ENCODE measurements at places on chromosomes 2 and 18.

GRCh38 chr2:191226196-191226595, 19.0 kb upstream of the MYO1B start:
- no peak for DNase-seq

DNA sequence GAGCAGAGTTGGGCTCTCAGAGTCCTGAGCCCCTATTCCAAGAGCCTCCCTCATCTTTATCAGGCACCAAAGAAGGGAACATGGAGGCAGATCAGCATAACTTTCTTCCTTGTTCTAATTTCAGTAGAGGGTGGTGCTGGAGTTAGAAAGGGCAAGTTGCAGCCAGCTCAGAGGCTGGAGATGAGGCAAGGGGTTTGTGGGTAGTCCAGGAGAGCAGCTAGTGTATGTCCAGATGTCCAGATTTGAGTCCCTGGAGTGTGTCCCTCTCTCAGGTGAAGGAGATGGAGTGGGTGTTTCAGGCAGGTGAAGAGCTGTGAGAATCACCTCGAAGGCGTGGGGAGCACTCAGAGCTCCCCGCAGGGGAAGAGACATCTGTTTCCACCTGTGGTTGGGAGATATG, 478 bp upstream of the PRKAG3 start:
- DNase-seq, result no peak

DNA sequence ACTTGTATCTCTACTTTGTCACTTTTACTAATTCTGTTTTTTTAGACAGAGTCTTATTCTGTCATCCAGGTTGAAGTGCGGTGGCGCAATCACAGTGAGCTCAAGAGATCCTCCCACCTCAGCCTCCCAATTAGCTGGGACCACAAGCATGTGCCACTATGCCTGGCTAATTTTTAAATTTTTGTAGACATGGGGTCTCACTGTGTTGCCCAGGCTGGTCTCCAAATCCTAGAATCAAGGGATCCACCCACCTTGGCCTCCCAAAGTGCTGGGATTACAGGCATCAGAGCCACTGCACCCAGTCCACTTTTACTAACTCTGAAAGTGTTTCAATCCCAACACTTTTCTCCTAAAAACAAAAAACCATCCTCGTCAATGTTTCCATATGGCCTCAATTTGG, 94.9 kb downstream of the MALT1 start:
- no peak for DNase-seq

DNA sequence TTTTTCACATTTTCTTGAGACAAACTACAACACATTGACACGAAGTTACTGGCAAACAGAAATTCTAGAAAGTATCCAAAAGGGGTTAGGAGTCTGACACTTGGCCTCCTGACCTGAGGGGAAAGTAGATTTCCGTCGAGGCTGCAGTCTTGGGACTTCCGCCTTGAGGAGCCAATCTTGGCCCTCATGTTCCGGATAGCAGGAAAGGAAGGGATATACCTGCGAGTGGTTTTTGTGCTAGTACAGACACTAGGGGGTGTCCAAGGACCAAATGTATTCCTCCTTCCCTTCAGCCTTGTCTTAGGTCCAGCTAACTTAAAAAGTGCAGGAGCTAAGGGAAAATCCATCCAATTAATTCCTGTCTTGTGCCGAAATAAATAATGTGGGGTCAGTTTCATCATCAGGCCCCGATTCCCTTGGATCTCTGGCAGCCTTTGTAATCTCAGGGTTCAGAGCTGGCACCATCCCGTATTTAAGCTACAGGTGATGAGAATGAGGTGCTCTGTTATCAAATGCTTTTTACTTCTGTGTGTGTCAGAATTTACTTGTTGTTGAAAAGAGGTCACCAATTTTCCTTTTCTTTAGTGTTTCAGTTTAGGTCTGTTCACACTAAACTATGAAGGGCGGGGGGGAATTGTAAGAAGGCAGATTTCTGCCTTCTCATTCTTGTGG, 330.2 kb upstream of the FANCL start:
- no peak for DNase-seq

GRCh38 chr2:75646090-75646582, 447 bp upstream of the MRPL19 start:
- DNase-seq, result no peak

DNA sequence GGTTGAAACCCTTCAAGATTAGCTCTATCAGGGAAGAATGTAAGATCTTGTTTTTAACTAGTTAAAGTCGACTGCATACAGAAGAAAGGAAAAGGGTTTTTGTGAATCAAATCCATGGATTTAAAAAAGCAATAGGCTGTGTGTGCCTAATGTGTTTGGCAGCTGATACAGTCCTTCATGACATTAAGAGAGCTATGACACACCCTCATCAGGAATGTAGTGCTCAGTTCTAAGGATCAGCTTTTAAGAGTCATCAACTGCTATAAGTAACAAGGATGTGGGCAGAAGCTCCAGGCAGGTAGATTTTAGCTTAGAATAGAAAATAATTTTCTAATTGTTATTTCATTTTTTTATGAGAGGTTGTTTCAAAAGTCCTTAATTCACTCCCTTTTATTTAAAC, 52.9 kb downstream of the PPP1R1C start:
- no peak for DNase-seq

GRCh38 chr2:126344493-126344892, 311.5 kb upstream of the GYPC start:
- DNase-seq, result no peak

- no peak for DNase-seq
These were observed 57.4 kb downstream of the KIDINS220 start for GRCh38 chr2:8779795-8780671.

- no peak for DNase-seq
These were observed 10.0 kb upstream of the GCA start for GRCh38 chr2:162333968-162334367.

DNA sequence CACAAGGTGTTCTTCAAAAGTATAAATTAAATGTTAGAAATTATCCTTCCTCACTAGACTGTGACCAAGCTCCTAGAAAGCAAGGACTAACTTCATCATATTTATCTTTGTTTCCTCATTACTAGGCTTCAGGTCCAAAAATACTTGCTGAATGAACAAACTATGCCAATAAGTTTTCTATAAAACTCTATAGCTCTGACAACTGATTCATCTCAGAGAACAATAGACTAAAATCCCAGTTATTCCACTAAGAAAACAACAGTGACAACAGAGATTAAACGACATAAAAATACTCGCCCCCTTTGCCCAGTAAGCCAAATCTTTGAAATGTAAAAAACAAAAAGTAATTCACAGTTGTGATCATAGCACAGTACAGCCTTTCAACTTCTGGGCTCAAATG, 13.6 kb downstream of the TLK1 start:
- DNase-seq, result no peak

GRCh38 chr2:125272651-125273050, 1247.6 kb downstream of the CNTNAP5 start:
- DNase-seq, result no peak

DNA sequence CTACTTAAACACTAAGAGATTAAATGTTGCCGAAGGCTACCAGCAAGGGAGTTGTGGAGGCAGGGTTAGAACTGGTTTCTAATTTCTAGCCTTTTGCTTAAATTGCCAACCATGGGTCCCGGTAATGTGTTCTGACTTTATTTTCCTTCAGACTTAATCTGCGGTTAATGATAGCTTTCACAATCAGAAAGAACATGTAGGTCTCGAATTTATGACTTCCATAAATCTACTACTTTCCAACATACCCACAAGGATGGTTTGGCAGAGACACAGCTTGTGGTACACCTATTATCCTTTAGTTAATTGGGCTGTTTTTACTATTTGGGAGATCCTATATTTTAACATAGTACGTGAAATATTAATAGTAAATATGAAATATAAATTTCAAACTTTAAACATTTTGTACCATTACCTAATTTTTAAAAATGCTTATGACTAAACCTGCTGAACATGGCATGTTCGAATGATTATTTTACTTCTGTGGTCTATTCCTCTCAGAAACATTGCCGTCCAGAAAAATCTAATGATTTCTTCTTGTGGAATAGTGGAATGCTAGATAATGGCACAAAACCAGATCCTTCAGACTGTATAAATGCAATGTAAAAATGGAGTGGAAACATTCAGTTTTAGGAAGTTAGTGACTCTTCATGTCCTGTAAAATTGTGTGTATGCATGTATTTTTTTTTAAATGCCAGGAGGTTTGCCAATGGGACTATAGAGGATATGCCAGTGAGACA, 41.3 kb downstream of the PARD3B start:
- DNase-seq, result no peak

- DNase-seq, result no peak
These were observed 94.5 kb upstream of the HS6ST1 start for GRCh38 chr2:128413014-128413717.

DNA sequence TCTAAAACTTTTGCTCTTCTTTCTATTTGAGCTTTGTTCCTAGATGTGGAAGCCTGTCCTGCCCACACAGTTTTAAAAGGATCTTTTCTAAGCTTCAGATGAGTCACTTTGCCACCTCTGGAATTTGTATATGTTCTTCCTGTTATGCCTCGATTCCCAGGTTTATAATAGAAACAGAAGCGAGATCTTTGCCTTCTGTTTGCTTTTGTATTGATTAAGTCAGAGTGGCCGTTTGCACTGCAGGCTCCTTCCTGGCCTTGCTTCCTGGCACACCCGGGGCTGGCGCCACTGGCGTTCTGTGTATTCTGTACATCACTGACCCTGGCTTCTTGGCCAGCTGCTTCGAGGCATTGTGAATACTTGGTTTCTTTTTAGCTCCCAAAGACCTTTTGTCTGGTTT, 91.8 kb downstream of the MTCL1 start:
- no peak for DNase-seq

GRCh38 chr2:37776487-37776886, 105.0 kb upstream of the CDC42EP3 start:
- no peak for DNase-seq

DNA sequence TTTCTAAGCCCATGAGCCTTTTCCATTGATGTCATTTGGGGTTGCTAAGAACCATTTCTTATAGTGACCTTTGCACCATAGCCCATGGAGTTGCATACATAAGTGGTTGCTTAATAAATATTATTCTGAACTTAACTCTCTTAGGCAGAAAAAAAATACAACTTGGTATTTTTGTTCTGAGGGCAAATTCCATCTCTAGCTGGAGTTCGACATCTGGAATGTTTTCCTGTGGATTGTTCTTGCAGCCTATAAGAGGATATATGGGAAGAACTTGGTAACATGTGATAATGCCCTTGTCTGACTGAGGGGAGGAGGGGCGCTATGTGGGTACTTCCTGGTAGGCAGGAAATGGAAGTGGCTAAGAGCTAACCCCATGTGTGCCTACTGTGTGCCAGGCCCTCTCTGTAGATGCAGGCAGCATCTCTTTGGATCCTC, 20.7 kb downstream of the IGFBP2 start:
- DNase-seq, result no peak

GRCh38 chr18:35106013-35106844, 65.0 kb downstream of the MAPRE2 start:
- no peak for DNase-seq

- DNase-seq, result no peak
These were observed 167.1 kb downstream of the SLC8A1 start for GRCh38 chr2:40284797-40285196.

GRCh38 chr2:146853741-146854444, 990.9 kb upstream of the ACVR2A start:
- DNase-seq, result no peak

DNA sequence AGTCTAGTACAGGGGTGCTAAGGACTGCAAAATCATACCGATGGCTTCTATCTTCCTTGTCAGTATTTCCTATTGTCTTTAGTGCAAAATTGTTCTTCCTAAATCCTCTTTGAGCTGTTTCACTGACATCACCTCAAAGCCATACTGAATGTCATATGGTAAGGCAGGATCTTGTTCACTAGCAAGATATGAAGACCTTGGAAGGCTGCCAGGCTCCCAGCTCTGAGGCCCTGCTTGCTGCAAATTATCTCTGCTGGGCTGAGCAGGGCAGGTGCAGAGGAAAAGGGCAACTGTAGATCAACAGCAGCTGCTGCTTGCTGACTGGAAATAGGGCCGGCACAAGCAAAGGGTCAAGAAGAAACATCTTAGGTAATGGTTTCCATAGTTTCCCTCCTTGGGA, 58.2 kb downstream of the PMAIP1 start:
- DNase-seq, result no peak

DNA sequence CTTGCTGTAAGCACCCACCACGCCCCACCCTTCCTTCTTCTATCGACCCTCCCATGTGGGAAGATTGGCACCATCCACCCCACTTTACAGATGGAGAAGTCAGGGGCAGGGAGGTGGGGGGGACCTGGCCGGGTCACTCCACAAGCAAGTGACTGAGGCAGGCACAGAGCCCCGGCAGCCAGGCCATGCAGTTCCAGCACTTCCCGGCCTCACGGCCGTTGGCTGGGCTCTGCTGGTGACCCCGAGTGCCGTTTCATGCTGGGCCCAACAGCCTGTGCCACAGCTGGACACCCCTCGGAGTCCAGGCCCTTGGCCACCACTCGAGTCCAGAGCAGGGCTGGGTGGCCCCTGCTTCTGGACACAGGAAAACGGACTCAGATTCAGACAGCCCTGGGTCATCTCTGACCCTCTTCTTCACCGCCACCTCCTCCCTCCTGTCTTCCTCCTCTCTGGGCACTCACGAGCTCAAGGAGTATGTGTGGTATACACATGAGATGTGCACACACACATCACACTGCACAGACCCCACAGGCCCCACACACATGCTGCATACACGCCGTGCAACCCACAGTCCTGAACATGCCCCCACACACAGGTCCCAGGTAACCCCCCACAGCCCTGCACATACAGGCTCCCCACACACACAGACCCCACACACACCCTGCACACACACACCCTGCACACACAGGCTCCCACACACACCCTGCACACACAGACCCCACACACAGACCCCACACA, 89.3 kb upstream of the GPC1 start:
- DNase-seq, result no peak

- DNase-seq, result no peak
These were observed 20.9 kb downstream of the SLC39A6 start for GRCh38 chr18:36108196-36108595.

DNA sequence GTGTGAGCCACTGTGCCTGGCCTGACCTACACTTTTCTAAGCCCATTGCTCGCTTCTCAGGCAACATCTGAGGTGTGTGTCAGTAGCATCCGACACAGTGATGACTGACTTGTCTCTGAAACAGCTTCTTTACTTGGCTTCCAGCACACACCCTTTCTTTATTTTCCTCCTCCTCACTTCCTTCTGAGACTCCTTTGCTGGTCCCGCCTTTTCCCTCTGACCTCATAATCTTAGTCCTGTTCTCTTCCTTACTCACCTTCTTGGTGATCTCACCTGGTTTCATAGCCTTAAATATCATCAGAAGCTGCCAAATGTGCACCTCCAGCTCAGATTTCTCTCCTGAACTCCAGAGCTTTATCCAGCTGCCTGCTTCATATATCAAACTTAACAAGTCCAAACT, 66.6 kb upstream of the PELI1 start:
- no peak for DNase-seq

DNA sequence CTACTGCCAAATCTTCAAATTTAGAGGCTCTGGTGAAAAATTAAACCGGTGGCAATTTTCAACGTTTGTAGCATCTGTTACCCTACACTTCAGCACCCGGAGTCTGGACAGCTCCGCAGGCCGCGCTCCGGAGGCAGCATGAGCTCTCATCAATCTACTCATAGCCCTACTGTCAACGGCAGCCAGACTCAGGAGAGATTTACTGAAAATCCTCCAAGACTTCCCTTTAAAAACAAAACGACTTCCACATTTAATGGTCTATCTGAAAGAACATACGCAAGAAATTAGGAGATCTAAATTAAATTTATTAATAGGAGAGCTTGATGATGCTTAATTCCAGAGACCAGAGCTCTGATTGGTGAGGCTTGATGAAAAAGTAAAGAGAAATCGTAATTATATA, 970 bp upstream of the ADCYAP1 start:
- peak; percentile 14 for DNase-seq

GRCh38 chr2:54866868-54867267, 143.4 kb downstream of the EML6 start:
- DNase-seq, result no peak

All from stimulated activated CD4-positive, alpha-beta T cell treated with anti-CD3 and anti-CD28 coated beads, Interleukin-1b, Interleukin-23, amount 100 ng/mL, for 1 hour (primary cell).